Mucosa of descending colon (tissue), 3 donors: ENCODE measurements at places on chromosomes 13 and 19. TPM values are rescaled to one million over a fixed set of nuclear protein-coding genes. Genes with fewer than 3 reads are reported as not detected.

DNA sequence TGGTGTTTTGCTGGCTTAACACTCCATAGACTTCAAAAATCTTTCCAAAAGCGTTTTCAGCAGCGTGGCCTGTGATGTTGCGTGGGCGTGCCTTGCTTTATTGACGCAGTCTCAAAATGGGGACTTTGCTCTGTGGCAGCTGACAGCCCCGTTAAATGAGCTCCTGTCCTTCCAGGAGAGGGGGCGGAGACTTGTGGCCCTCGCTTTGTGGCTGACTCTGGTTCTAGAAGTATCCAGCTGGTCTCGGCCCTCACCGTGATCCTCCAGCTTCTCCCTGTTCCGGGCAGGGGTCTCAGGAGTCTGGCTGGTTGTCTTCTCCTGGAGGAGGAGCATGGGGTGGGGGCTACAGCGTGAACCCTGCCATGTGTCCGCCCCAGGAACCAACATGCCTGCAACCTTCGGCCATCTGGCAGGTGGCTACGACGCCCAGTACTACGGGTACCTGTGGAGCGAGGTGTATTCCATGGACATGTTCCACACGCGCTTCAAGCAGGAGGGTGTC is 8.4 kb upstream of the ZNF554 start:
- peak; percentile 70 for DNase-seq

DNA sequence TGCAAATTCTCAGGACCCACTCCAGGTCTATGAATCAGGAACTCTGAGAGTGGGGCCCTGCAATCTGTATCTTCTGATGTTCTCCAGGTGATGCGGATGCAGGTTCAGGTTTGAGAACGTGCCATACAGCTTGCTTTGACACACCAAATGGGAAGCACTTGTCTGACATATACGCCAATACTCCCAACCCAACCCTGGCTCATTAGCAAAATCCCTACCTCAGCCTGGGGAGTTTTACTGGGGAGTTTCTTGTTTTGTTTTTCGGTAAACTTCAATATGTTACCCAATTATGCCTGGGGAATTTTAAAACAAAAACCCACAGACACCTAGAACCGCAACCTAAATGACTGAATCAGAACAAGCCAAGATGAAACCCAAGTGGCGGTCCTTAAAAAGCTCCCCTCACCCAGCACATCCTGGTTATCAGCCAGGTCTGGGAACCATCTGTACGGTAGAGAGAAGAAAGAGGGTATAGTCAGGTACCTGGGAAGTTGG is 41.2 kb downstream of the ABCC4 start:
- DNase-seq = no peak

DNA sequence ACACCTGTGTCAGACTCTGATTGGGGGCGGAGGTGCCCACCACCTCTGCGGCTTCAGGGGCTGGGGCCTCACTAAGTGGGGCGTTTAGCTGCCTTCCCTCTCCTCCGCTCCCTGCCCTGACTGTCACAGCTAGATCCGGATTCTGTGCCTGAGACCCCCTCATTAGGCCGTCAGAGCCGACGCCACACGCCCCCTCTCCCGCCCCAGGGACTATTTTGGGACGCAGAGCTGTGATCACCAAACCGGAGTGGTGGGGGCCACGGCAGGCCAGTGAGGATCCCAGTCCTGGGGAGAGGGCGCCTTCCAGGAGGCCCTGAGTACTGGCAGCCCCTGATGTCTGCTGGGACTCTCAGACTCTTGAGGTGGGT is 762 bp downstream of the KANK3 start:
- DNase-seq = no peak

DNA sequence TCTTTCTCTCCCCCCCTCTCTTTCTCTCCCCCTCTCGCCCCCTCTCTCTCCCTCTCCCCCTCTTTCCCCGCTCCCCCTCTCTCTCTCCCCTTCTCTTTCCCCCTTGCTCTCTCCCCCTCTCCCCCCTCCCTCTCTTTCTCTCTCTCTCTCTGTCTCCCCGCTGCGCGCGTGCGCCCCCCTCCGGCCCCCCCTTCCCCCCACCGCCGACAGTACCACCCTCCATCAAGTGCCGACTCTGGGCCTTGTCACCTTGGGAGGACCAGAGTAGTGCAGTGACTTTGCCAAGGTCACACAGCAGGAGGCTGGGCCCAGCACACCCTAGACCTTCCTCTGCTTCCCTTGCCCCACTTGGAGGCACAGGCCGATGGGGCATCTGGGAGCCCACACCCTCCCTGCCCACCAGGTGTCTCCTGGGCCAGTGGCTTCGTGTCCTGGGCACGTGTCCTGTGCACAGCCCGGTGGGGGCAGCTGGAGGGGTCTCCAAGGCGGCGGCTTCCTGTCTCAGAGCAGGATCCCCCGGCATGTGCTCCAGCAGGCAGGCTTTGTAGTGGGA is 121.6 kb downstream of the KDM4B start:
- DNase-seq = no peak

DNA sequence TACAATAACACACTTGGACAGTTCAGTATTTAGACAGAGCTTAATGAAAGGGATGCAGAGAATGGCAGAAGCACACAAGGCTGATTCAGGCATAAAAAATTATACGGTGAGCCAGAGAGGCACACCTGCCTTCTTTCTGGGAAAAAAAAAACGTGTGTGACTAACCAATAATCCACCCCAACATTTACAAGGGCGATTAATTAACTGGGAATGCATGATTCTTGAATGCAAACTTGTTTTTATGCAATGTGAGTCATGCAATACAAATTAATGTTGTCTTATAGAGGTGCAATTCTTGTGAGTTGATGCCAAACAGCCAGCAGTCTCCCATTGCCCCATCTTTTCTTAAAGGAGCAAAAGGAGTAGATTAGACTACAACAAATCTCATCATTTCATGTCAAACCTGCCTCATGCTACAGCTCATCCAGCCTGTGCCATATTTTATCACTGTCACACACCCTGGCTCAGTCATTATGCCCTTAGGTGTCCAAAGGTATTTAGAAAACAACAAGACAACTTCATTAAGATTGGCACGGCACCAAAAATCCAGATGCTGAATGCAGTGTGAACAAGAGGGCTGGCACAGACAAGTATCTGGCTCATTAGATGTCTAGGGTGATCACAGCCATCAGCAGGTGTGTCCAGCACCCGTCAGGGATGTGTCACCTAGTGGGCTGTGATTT is 721.1 kb downstream of the EFNB2 start:
- DNase-seq = no peak

DNA sequence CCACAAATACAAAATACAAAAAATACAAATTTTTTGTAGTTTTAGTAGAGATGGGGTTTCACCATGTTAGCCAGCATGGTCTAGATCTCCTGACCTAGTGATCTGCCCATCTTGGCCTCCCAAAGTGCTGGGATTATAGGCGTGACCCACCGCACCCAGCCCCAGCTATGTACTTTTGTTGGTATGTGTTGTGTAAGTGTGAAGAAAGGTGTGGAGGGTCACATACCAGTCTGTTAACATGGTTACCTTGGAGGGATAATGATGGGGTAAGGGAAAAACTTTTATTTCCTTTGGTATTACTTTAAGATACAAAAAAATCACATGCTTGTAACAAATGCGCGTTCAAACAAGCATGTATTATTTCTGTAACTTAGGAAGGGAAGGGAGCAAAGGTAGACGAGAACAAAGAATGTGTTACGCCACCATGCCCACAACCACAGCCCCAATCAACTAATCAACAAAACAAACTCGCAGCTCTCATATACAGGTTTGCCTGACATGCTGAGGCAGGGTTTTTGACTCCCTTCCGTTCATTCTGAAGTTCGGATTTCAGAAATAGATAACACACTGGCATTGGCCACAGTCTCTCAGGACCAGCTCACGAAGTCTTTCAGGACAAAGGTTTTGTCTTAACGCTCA is 13.5 kb upstream of the VWA8 start:
- DNase-seq = no peak

DNA sequence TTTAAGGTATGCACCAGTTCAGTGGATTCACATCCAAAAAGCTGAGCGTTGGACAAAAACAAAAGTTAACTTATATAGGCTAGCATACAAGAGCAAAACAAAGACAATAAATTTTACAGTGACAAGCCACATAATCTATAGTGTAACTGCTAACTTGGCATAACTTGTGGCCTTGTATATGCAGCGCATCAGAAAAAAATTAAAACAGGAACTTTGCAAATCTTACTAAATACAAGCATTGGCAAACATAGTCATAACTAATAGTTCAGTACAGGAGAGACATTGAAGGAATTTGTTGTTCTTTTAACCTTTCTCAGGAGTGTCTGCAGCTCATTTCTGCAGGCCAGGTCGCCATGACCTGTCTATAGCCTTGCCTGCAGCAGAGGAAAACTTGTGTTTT is 54.6 kb downstream of the OR10H4 start:
- DNase-seq = no peak

GRCh38 chr13:61734683-61735082 is 319.0 kb upstream of the PCDH20 start:
- no peak for DNase-seq

DNA sequence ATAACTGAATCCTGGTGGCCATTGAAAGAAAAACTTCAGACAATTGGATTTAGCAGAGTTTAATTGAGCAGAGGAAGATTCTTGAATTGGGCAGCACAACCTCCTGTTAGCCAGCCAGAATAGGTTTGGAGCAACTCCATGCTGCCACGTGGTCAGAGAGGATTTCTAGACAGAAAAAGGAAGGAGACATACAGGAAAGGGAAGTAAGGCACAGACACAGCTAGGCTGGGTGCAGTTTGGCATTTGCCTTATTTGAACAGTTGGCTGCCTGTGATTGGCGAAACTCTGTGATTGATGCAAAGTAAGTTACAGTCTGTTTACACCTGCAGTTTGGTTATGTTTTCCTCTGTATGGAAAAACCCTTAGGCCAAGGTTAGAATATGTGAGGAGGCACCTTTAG is 85.8 kb upstream of the SPATA13 start:
- no peak for DNase-seq

DNA sequence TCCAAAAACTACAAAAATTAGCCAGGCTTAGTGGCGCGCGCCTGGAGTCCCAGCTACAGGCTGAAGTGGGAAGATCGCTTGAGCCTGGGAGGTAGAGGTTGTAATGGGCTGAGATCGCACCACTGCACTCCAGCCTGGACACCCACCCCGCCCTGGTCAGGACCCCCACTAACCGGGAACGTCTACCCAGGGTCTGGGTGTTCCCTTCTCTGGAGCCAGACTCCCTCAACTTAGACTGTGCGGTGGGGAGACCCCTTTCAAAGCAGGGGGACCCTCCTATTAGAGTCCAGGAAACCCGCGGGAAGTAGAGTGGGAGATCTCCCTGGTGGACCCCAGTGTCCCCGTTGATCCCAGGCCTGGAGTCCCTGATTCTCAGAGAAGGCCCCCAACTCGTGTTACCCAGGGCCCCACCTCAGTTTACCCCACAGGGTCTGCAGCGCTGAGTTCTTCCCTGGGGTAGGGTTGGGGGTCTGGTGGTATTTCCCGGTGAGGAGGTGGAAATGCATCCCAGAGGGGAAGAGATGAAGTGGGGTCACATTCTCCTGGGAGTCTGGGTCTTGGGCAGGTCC is 6.1 kb upstream of the ARRDC2 start:
- DNase-seq = no peak

DNA sequence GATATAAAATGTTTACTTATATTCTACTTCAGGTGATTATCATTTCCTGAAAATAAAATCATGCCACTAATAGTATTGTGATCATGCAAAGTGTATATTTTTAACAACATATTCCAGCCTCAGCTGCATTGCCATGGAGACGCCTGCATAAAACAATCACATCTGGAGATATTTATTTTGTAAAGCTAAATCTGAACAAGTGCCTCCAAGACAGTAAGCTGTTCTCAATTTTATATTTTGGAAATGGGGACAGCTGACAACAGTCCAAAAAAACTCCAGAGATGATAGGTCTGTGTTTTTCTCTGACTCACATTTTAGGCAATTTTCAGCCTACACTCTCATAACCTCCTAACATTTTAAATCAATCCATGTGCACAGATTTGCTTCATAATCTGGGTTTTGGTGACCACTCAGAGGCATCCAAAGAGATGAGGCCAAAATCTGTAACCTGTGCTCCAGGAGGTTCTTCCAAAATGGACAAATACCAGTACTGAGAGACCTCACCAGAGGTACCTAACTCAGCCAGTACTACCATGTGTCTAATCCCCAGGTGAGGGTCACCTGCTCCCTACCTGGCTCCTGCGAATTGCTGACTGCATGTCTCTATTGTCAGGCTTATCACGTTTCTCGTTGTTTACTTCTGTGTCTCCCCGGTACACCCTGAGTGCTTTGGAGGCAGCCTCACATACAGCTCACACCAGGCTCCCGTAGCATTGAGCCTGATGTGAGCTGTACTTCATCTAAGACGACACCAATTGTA is 62.7 kb downstream of the COL4A1 start:
- no peak for DNase-seq

Gene HPN
- total RNA-seq = 0.94 TPM

DNA sequence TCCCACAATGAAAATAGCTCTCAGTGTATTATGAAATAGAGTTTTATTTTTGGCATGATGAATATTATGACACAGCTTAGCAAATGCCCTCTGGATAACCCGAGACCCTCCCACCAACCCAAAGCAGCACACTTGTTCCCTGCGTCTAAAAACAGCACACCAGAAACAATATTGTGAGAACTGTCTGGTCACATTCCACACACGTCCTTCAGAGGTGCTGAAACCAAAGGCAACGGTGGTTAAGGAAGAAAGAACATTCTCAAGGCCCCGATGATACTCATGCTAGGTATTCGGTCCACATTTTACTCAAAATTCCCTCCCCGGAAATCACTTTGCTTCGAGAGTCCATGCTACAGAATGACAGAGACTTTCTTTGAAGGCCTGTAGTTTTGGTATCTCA is 156.7 kb downstream of the SLC7A1 start:
- no peak for DNase-seq

Gene ZNF610
- 2.1 TPM for total RNA-seq

DNA sequence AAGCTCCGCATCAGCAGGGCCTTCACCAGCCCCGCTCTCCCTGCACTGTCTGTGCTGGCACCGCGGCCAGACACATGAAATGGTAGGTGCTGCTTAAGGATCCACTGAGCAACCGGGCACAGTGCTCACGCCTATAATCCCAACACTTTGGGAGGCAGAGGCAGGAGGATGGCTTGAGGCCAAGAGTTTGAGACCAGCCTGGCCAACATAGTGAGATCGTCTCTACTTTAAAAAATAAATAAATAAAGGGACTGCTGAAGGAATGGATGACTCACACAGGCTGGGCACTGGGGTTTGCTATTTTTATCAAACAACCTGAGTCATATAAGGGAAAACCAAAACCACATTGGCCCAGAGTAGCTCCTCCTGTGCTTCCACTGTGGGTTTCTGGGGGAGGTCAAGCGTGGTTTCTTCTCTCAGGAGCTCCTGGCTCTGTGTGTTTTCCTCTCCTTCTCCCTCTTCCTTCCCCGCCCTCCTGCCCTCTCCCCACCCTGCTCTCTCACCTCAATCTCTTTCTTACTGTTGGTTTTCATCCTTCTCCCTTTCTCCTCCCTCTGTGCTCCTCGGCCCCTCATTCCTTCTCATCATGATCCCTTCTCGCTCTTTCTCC is 21.3 kb downstream of the VRK3 start:
- DNase-seq = peak; percentile 18

GRCh38 chr13:30149248-30149647 is 158.1 kb downstream of the KATNAL1 start:
- DNase-seq = no peak
